Activated T-cell treated with anti-CD3 and anti-CD28 coated beads for 24 hours (primary cell): ENCODE measurements at places on chromosomes 1 and 21.

DNA sequence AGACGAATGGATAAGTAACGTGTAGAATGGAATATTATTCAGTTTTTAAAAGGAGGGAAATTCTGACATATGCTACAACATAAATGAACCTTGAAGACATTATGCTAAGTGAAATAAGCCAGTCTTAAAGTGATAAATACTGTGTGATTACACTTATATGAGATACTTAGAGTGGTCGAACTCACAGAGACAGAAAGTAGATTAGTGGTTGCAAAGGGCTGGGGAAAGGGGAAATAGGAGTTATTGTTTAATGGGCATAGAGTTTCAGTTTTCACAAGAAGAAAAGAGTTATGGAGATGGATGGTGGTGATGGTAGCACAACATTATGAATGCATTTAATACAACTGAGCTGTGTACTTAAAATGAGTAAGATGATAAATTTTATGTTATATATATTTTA is 14.7 kb upstream of the AHCYL1 start:
- DNase-seq, result no peak

GRCh38 chr1:18557621-18558465 is 72.8 kb upstream of the PAX7 start:
- DNase-seq, result peak; percentile 13

DNA sequence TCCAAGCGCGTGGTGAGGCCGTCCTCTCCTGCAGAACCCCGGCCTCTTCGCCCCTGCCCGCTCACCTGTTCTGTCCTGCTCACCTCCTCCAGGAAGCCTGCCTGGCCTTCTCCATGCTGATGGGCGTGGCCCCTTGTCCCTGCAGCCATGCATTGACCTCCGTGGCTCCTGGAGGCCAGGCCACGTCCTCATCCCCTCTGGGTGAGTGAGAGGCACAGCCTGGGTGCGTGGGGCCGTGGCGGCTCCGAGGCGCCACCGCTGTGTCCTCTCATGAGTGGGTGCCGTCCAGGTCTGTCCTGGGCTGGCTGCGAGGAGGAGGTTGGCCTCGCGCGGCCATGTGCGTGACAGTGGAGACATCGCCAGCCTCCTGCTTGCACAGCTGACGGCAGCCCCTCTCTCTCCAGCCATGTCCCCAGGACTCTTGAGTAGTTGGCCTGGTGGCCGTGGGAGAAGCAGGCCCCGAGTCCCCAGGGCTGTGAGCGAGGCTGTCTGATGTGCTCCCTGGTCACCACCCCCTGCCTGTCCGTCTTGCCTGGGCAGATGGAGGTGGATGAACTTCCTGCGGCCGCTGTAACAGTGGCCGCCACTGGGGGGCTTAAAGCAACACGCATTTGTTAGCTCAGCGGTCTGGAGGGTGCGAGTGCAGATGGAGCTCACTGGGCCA is 58.1 kb downstream of the PRKCZ start:
- no peak for DNase-seq

GRCh38 chr1:33408093-33408436 is 22.8 kb downstream of the PHC2 start:
- DNase-seq, result no peak

DNA sequence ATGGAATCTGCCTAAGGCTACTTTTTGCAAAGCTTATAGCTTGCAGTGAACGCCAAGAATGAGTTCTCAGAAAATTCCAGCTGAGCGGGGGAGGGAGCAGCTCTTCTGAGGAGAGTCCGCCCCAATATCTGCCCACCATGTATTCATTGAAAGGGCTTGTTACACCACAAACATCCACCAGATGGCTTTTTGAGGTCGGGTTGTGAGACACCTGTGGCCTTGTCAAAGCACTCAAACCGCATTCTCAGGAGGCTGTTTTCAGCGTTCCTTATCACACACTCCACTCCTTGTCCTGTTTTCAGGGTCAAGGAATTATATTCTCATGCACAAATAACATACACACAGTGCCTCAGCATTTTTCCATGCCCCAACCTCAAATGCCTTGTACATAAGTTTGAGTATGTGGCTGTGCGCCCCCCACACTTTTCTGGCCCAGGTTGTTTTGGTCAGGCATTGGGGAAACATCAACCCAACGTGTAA is 3.9 kb upstream of the C4BPB start:
- peak; percentile 41 for DNase-seq

- no peak for DNase-seq
Observed at GRCh38 chr1:189538271-189538670, 939.4 kb downstream of the BRINP3 start.

- no peak for DNase-seq
Observed at GRCh38 chr21:28337315-28337714, 655.4 kb downstream of the LTN1 start.

DNA sequence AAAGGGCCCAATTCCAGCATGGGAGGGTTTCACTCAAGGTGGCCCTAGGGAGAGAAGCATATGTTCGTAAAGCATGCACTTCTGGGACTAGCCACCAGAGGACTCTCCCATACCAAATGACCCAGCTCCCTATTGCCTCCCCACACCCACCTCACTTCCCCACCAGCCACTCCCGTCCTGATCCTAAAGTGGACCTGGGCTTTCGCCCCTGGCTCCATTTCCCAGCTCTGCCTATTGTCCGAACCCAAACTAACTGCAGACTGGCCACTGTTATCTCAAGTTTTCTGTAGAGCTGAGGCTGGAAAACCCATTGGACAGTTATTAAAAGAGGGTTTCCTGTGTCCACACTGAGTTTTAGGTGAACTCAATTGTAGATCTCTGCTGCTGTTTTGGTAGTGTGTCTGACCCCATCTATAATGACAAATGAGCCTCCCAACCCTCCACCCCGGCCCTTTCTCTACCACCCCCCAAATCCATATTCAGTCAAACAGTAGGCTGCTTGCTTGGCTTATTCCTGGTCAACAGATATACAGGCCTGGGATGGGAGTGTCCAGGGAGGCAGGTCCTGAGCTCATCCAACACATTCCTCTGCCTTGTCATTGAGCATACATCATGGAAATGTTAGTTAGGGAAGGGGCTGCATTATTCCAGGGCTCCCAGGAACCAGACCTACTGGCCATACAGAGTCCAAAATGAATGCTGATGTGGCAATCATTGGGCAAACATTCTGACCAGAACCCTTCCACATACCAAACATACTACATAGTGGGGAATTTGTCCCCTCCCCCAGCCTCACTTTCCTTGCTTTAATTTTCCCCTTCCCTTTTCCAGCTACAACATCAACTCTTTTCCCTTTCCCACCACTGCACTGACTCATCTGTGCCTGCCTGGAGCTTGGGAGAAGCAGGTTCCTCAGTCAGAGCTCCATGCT is 59.2 kb downstream of the ABCA4 start:
- no peak for DNase-seq

- peak; percentile 25 for DNase-seq
Observed at GRCh38 chr1:17405898-17406759, 33.3 kb downstream of the RCC2 start.

DNA sequence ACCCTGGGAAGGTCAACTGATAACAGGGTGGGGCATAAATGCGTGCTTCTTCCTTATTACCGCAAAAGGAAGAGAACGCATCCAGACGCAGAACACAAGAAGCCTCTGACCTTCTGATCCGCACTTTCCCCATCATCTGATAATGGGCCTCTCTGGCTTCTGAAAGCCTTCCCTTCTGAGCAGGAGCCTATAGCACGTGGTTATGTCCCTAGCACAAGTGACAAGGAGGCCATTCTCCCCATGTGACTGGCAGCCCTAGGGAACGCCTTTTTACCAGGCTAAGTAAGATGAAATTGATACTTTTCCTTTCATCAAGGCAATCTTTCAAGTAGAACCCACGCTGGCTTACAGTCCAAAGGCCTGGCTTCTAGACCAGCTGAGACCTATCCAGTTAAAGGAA is 34.2 kb downstream of the RABIF start:
- no peak for DNase-seq

GRCh38 chr1:162632698-162633080 is 425 bp downstream of the DDR2 start:
- no peak for DNase-seq

DNA sequence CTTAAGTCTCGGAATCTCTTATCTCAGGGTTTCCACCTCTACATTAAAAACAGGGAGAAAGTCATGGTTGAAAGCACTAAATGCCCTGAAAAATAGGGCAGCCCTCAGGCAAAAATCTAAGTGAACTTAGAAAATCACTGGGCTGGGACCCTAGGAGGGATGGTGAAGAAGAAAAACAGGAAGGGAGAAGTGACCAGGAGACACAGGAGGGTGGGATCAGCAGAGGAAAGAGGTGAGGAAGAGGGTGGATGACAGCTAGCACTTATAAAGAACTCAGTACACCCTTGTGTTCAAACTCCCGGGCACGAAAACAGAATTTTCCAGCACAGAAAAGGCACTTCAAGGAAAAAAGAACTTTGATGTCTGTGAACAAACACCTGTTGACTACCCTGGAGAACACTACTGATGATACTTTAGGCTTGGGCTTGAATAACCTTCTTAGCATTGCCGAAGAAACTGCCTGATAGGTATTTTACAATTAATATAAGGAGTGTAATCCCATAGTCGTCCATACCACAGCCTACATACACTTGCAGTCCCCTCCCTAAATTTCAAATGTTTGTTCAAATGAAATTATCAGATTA is 2.0 kb downstream of the CHML start:
- no peak for DNase-seq

DNA sequence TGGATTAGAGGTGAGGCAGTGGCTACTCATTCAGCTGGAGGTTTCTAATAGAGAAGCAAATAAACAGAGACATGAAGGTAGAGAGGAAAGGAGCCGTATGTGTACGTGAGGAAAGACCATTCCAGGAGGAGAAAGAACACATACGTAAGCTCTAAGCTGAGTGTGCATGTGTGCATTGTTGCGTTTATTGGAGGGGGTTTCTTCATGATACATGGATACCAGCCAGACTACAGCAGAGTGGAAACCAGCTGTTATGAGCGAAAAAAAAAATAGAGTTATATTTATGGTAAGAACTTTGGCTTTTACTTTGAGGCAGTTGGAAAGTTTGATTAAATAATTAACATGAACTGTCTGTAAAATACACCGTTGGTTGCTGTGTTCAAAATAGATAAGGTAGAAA is 173.4 kb upstream of the RGS18 start:
- no peak for DNase-seq

DNA sequence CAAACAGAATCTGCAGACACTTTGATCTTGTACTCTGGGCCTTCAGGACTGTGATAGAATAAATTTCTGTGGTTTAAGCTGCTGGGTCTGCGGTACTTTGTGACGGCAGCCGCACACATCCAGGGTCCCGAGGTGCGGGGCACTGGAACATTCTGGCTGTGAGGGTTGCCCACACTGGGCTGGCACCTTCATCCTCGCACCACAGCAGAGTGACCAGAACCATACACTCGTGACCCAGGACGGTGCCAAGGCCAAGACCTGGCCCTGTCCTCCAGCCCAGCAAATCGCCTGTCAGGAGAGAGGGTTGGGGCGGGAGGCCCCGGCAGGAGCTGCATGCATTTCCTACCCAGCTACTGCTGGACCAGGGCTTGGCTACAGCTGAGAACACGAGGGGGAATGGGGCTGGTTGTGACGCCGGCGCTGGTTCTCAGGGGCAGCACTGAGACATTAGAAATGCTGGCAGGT is 2.6 kb upstream of the FTCD start:
- no peak for DNase-seq
